ENCODE measurements at places on chromosomes 6 and 20.

DNA sequence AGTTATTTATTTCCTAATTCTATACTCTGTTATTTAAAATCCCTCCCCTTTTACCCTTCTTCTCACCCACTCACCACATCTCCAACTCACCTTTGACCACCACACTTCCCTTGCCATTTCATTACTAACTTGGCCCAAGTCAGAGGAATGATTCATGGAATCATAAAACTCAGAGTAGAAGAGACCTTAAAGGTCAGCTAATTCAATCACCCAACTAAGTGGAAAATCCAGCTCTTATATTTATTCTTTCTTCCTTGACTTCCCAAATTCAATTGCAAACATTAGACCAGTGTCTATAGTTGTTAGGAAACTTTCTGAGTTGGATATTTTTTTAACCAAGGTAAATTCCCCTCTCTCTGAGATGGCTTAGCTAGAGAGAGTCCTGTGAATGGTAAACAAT lies 26.5 kb upstream of the HEY2 start:
- DNase-seq = no peak

DNA sequence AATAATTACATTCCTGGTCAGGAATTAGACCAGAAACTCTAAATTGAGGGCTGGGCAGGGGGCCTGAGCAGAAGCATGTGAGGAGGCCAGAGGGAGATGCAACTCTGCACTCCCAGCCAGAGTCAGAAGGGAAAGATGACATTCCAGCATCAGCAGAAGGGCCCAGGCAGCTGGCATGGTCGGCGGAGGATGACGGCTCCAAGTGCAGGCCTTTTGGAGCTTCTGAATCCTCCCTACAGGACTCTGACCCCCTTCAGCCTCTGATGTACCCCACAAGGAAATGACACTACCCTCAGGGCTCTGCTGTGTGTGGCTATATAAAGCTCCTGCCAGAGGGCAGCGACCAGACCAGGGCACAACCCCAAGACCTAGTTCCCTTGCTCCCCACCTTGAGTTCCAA lies 1.9 kb downstream of the LRFN2 start:
- DNase-seq = no peak

- DNase-seq = no peak
Observed at GRCh38 chr20:63486300-63486855, 12.5 kb downstream of the EEF1A2 start.

DNA sequence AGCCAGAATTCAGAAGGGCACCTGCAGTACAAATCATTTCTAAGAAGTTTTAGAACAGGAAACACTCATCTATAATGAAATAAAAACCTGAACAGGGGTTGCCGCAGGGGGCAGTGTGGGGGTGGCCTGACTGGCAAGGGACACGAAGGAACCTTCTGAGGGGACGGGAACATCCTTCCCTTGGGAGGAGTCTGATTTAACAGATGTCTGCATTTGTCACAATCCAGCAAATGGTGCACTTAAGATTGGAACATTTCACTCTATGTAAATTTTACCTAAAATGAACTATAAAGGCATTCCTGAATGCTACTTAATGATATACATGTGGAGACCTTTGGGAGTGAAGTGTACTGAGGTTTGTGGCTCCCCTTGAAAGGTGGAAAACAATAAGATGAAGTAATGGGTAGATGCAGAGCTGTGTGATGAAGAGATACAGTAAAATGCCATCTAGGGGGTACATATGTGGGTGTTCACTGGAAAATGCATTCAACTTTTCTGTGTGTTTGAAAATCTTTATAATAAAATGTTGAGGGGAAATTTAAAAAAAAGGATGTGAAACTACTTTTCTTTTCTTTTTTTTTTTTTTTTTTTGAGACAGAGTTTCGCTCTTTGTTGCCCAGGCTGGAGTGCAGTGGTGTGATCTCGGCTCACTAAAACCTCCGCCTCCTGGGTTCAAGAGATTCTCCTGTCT lies 89.5 kb downstream of the SNX5 start:
- DNase-seq = no peak

- DNase-seq = no peak
Observed at GRCh38 chr20:5933802-5934436, 16.4 kb downstream of the TRMT6 start.

- DNase-seq = no peak
Observed at GRCh38 chr20:57199656-57200405, 66.6 kb downstream of the BMP7 start.

DNA sequence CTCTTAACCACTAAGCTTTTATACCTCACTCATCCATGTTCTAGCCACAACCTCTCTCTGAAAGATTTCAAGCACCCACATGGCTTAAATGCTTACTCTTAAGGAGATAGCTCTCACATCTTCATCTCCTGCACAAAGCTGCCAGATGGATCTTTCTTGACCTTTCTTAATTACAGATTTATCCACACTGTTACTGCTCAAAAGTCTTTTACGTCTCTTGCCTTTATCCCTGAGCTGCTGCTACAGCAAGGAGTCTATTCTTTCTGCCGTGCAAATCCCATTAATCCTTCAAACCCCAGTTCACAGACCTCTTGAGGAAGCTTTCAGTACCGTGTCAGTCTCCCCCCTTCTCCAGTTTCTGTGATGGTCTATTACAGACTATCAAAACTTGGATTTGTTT lies 54.6 kb downstream of the B4GALT5 start:
- DNase-seq = no peak

DNA sequence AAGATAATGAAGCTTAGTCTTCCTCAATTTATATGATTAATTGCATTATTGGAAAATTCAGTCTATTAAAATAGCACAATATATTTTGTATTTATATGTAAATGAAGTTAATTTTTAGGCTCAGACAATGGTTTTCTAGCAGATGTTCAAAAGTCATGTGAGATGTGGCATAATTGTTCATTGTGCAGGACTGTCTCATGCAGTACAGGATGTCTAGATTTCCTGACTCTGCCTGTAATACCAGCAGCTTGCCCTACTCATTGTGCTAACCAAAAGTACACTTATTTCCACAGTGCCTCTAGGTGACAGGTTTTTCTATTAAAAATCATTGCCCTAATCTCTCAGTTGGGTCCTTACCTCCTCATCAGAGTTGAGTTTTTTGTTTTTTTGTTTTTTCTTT lies 12.4 kb downstream of the RALGAPB start:
- DNase-seq = no peak
